CD4-positive, alpha-beta T cell treated with Interleukin-10 for 1 hour (primary cell): ENCODE measurements at places on chromosomes 12 and 14.
A peak's percentile ranks its signal among the peaks of the same experiment; 100 is the strongest.

DNA sequence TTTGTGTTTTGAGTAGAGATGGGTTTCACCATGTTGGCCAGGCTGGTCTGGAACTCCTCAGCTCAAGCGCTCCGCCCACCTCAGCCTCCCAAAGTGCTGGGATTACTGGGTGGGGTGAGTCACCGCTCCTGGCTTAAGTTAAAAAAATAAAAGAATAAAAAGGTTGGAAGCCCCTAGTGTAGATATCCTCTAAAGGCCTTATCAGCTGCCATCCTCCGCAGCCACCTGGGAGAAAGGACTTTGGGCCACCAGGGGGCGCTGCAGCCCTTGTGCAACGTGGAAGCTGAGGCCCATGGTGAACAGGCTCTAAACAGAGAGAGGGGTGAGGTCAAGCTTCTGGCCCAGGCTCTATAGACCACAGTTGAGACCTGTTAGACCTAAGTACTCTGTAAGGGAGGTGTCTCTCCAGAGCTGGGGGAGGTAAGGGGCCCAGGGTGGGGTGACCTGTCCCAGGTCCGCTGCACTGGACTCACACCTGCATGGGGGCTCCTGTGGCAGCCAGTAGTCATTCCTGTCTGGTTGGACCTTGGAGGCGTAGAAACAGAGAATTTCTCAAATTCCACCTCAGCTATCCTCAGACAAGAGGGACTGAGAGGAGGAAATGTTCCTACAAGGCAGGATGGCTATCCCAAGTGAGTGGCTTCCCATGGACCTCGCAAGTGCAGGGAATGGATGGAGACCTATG, 14.0 kb upstream of the RACGAP1 start:
- DNase-seq = peak; percentile 79

DNA sequence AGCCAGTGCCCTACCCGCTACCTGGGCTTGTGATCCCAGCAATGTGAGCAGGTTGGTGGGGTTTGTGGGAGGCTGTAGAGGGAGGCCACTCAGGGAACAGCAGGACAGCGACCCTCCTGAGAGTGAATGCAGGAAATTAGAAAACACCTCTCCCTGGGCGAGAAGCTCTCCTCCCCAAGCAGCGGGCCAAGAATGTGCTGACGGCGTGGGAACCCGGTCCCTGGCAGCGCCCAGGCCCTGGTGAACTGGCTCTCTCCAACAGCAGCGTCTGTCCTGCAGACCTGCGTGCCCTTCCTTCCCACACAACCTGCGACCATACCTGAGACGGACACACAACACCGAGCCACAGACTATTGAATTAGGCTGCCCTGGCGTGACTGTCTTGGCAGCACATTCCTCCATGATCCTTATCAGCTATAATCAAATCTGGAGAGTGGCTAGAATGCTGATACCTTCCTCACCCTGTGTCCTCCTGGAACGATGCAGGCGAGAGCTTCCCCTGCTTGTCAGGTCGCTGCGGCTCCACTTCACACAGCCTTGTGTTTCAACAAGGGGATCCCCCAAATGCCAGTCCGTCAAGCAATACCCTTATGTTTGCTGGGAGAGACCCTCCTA, 114.8 kb upstream of the GSC start:
- DNase-seq = no peak

GRCh38 chr14:67577909-67578749, 21.9 kb downstream of the PIGH start:
- DNase-seq = no peak

DNA sequence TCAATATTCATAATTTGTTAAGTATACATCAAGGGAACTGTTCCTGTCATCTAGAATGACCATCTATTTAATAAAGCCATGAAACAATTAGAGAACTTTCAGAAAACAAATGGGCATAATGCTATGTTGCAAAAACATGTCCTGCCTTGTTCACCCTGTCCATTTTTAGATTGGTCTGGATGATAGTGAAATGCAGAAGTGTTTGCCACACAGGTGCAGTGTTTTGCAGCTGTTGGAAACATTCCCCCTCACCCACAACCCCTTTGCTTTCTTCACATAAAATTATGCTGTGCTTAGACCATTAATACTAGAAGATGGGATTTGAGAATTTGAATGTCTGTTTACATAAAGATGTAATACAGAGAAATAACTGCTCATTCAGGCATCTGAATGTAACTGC, 36.5 kb downstream of the LEMD3 start:
- no peak for DNase-seq

DNA sequence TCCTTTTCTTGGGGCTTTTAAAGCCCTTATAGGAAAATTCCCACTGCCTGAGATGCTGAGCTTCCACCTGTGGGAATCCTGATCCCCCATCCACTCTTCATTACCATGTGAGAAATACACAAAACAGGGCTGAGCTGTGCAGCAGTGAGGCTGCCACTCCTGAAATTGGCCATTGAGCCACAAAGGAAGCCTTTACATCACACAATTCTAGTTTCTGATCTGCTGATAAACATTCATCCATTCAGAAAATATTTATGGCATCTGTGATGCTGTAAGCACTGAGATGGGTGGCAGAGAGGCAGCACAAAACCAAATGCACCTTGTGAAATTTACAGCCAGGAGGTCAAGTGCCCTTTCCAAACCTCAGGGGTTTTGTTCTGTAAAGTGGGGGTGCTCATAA, 26.2 kb upstream of the CMKLR1 start:
- DNase-seq = no peak

GRCh38 chr14:46250113-46250703, 401.4 kb downstream of the RPL10L start:
- no peak for DNase-seq

DNA sequence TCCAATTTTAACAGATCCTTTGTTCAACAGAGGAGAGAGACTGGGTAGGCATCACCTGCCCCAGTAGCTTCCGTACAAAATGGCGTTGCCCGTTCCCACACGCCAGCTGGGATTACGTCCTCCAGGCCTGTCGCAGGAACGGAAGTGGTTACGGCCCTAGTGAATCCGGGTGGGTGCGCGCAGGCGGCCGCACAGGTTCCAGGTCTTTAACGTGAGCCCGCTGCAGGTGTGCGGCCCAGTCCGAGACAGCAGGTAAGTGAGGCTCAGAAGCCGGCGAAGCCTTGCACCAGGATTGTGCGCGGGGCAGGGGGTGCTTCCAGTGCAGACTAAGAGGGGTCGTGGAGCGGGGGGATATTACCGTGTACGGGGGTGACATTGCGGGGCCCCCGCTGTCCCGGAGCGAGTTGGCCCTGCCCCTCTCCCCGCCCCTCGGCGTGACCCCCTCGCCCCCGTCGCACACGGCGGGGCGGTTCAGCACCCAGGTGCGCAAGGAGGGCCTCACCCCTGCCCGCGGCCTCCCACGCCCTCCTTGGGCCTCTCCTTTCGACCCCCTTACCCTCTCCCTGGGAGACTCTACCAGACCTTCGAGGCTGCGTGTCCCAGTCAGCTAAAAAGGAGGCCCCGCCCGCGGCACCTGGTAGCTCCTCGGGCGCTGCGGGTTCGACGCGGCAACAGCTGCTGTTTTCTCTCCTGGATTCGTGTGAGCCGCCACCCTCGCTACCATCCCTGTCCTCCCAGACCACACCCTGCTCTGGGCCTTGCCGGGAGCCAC, at the start of gene EXD2:
Gene EXD2 (plus strand): TSS at position 159 of the 772 bp plus-strand sequence. CDS start 17,973 bp downstream, outside the sequence.
- peak; percentile 71 for DNase-seq

- no peak for DNase-seq
These were observed 29.1 kb upstream of the KCNK10 start for GRCh38 chr14:88351966-88352691.

DNA sequence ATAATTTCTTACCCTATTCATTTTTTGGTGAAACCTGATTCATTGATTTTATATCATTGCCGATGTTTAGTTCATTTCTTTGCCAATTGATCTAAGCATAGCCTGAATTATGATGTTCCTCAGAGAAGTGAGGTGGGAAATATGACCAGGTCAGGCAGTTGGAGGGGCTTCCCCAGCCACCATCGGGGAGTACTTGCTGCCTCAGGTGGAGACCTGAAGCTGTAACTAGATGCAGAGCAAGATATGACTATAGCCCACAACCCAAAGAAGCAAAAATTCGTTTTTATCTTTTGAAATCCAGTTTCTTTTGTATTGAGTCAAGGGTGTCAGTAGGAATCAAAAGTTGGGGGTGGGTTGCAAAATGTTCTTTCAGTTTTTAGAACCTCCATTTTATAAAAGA, 7.9 kb downstream of the PTGDR start:
- no peak for DNase-seq

- no peak for DNase-seq
These were observed 40.9 kb downstream of the FBRSL1 start for GRCh38 chr12:132530851-132531250.

DNA sequence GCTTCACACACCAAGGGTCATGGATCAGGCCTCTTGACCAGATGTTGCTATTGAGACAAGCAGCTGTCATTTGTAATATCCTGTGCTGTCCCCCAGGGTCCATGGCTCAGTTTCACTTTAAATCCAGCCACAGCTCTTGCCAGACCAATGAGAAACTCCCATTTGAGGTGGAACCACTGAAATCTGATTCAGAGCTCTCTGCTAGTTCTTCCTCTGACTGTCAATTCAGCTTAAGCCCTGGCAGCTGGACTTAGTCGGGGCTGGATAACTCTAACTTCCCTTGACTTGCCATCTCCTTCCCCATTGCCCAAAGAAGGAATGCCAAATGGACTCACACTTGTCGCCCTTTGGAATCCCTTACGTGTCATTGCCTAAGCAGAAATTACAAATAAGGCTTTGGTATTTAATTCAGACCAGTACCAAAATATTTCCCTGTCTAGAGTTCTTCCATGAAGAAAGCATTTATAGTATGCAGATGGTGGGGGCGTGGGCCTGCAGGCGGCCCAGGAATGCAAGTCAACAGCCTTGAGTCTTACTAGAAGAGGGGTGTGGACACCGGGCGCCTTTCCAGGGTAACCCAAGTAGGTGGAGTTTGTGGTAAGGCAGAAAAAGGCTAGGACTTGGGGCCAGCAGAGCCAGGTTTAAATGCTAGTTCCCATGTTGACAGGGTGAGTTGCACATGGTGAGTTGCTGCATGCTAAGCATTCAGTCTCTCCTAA, 96.9 kb upstream of the TMPO start:
- no peak for DNase-seq

- DNase-seq = no peak
These were observed 9.9 kb downstream of the MAP3K12 start for GRCh38 chr12:53489242-53489864.

DNA sequence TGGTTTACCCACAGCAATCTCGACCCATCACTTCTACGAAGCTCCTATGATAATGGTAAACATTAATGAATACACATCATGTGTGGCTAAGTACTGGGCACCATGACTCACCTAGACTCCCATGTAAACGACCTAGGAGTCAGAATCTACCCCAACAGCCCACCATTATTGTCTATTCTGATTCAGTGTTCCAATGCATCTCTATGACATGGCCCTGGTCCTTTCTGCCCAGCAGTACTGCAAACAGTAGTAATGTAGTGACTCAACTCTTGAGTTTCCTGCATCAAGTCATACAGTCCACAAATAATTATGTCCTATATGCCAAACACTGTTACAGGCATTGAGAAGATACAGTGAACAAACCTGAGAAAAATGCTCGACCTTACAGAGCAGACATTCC, 14.6 kb downstream of the GTF2A1 start:
- no peak for DNase-seq

- DNase-seq = no peak
These were observed 138.1 kb upstream of the HIF1A start for GRCh38 chr14:61557262-61557661.

- DNase-seq = no peak
These were observed 294.4 kb downstream of the AKAP6 start for GRCh38 chr14:32623300-32624093.

DNA sequence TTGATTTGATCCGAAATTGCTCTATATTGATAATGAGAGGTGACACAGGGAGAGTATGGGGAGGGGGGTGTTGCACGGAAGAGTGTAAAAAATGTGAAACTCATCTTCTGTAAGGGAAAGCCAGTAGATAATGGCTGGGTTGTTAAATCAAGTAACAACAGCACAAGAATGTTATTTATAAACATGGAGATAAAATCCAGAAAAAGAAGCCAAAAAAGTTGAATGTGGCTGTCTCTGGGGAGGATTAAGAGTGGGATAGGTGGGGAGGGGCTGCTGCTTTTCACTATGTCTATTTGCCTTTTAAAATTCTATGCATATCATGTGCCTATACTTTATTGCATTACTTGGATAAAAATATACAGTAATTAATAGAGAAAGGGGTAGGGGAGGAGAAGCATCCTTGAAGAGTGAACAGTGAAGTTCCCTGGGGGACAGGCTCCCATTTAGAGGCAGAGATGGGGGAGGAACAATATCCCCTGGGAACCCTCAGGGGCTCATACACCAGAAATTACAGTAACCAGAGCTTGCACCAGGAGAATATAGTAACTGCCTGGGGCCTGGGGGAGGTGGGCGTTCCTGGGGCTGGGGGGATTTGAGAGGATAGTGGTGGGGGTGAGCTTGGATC, 39.2 kb upstream of the ANKRD9 start:
- DNase-seq = no peak

DNA sequence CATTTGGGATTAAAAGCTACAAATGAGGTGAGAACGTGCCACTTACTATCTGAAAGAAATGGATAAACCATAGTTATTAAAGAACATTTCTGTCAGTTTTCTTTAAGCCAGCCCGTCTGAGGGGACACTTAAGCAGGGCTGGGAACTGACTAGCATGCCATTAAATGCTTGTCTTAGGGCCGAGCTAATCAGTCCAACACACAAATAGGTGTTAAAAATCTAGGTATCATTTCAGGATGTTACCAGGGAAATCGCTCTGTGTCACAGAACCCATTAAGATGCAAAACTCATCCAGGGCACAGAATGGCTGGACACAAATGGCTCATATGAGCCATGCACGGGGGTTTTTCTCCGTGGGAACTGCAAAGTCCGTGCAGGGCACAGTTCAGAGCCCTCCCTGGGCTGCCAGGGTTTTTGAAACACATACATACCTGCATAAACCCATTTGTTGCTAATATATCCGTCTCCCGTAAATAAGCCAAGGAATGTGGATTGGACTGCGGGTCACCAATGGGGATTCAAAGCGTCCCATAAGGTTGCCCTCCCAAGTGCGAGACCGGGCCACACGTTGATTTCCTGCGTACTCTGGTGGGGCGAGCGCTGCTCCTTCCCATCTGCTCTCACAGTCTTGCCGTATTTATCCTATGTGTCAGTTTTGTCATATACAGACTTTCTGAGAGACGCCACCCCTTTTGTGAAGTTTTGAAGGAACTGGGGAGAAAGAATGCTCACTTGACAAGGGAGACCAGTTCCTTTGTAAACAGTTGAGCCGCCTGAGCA, 5.4 kb upstream of the GSC start:
- DNase-seq = no peak

DNA sequence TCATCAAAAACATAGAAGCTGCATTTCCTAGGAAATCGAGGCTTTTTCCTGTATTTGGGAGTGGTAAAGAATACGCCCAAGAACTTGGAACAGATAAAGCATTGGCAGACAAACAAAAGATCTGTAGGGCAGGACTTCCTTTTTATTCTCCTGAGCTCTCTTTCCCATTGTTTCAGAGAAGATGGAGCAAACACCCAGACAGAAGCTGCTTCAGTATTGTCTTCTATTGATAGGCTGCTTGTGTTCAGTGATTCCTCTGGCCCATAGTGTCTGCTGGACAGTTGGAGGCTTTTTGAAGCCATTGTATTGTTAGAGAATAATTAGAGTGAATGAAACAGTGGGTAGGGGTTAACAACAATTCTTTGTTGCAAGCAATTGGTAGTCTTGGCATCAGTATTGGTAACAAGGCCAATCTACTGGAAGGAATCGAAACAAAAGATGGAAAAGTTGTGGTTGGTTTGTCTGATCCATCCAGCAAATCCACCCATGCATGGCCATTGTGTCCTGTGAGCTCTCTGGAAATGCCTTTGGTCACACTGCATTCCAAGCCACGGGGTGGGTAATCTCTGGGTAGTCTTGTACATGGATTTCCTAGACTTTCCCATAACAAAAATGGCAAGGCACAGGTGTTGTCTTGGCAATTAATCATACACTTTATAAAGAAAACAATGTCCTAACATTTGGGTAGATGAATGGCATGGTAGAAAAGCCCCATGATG, 424.8 kb downstream of the RAD51B start:
- no peak for DNase-seq
